Kidney tubule cell (primary cell): ENCODE measurements at places on chromosomes 13 and 19.

- peak; percentile 1 for DNase-seq
Observed at GRCh38 chr13:91313103-91313502, 34.4 kb upstream of the MIR17HG start.

DNA sequence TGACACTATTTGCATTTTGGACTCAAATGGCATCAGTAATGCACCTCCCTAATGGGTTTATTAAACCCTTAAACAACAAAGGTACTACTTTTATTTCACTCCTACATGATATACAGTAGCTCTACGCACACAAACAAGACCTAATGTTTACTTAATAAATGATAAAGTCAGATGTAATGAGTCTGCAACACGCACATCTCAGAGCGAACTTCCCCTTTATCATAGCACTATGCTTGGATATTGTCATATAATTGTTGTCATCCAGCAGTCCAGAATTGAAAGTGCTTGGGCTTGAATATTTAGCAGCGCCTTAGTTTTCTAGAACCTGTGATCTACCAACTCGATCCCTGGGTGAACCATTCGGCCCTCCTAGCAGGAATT is 772 bp downstream of the PARP4 start:
- DNase-seq = no peak

DNA sequence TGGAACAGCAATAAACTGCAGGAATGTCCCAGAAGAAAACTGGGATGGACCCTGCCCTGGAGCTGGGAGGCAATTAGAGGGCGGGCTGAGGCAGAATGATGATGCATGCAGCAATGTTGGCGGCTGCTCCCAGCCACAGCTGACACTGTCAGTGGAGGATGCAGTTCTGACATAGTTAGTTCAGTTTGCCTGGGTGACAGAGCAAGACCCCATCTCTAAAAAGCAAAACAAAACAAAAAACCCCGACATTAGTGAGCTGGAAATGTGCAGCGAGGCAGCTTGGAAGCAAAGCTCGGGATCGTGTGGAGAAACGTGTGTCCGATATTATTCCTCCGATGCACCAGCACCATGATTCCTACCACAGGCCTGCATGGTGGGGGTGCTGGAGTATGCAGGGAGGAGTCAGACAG is 110.1 kb upstream of the UQCRFS1 start:
- no peak for DNase-seq

DNA sequence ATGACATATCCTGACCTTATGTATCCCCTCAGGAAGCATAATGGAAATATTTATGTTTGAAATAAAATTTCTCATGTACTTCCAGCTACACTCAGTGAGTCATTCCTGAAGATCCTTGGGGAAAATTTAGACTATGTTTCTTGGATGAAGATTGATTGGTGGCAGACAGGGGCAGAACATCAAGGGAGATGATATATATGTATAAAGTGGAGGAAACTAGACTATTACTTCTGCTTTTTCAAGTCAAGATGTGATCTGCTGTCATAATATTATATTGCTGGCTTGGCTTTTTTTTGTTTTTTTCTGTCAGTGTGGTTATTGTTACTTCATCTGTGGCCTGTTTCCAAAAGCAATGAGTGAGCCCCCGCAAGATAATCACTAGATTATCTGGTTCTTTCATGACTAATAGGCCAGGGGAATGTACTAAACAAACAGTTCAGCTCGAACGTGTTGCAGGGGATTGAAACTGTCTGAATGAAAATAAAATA is 87.2 kb upstream of the TNFSF11 start:
- DNase-seq = peak; percentile 54

GRCh38 chr13:106499896-106500295 is 35.6 kb downstream of the EFNB2 start:
- no peak for DNase-seq

DNA sequence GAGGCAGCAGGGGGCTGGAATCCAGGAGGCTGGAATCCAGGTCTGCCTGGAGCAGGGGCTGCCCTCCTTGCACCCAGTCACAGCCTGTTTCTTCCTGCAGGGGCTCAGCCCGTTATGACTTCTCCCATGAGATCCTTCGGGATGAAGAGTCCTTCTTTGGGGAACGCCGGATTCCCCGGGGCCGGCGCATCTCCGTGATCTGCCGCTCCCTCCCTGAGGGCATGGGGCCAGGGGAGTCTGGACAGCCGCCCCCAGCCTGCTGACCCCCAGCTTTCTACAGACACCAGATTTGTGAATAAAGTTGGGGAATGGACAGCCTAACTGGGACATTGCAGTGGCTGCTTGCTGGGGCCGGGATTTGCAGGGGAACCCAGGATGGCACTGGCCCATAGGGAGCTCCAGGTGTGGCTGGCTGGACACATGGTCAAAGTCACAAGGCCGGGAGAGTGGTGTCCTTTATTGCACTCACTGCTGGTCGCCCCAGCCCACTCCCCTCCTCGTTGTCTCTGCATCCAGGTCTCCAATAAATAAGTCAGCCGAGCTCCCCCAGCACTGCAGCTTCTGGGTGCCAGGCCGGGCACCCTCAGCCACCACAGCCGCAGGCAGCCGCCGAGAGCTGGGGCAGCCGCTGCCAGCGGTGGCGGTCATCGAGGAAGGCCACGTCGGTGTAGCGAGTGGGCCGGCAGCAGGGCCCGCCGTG is 872 bp downstream of the PSPN start:
- DNase-seq = no peak

DNA sequence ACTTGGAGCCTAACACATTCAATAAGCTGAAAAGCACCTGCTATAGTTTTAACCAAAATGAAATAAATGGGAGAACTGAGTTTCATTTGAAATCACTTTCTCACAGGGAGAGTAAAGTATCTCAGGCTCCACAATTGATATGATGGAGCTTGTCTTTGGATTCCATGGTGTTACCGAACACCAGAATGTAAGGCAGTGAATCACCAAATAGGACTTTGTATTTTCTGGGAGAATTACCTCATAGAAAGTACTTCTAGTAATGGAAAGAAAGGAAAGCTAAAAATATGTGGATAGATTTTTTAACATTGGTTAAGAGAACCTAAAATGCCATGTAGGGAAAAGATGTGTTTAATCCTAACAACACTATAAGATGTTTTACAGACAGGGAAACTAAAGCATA is 123.6 kb downstream of the NALCN start:
- DNase-seq = no peak

- DNase-seq = no peak
Observed at GRCh38 chr13:100470866-100471505, 117.6 kb downstream of the GGACT start.

DNA sequence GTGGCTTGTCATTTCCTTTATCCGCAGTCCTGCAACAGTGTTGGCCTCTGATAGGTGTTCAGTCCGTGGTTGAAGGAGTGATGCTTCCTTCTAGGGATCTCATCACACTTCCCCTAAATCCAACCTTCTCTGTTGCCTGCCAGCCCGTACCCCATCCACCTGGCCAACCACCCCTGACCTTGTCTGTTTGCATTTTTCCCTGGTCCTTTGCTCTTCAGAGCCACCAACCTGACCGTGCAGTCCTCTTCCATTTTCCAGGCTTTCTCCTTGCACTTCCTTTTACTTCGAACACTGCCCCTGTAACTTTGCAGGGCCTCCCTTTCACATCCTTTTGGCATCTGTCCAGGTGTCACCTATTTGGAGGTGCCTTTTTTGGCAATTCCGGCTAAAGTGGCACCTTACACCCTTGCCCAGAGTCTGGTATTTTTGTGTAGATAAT is 696 bp downstream of the ZNF460 start:
- DNase-seq = peak; percentile 47

DNA sequence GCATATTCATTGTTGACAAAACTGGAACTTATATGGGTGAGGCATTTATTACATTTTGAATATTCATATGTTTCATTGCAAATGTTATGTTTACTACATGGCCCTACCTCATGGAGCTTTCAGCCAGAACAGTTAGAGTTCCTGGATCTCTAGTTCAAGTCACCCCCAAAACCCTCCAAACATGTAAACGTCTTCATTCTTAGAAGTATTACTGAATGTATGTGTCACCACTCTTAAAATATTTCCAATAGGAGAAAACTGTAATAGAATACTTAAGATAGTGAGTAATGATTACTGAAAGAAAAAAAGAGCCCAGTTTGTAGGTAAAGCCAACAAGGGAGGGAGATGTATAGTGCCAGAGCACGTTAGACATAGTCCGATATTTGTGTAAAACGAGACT is 23.5 kb downstream of the URI1 start:
- peak; percentile 17 for DNase-seq

- no peak for DNase-seq
Observed at GRCh38 chr13:20977394-20977793, 74.8 kb upstream of the XPO4 start.

GRCh38 chr13:80717776-80718175 is 376.9 kb upstream of the SPRY2 start:
- DNase-seq = no peak

- peak; percentile 75 for DNase-seq
Observed at GRCh38 chr13:70090036-70090723, 17.4 kb upstream of the ATXN8OS start.

DNA sequence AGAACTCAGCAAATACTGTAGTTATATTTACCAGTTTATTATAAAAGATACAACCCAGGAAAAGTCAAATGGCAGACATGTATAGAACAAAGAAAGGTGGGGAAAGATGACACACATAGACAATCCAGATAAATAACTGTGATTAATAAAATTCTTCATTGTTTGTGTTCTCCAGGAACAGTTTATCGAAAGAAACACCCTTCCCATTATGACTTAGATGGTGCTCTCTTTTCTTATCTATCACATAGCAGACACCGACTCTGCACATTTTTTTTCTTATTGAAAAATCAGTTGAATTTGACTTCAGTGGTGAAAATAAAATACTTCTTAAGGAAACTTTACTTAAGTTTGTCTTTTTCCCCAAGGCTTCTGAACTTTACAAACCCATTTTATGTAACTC is 6.2 kb downstream of the ZNF708 start:
- DNase-seq = no peak

DNA sequence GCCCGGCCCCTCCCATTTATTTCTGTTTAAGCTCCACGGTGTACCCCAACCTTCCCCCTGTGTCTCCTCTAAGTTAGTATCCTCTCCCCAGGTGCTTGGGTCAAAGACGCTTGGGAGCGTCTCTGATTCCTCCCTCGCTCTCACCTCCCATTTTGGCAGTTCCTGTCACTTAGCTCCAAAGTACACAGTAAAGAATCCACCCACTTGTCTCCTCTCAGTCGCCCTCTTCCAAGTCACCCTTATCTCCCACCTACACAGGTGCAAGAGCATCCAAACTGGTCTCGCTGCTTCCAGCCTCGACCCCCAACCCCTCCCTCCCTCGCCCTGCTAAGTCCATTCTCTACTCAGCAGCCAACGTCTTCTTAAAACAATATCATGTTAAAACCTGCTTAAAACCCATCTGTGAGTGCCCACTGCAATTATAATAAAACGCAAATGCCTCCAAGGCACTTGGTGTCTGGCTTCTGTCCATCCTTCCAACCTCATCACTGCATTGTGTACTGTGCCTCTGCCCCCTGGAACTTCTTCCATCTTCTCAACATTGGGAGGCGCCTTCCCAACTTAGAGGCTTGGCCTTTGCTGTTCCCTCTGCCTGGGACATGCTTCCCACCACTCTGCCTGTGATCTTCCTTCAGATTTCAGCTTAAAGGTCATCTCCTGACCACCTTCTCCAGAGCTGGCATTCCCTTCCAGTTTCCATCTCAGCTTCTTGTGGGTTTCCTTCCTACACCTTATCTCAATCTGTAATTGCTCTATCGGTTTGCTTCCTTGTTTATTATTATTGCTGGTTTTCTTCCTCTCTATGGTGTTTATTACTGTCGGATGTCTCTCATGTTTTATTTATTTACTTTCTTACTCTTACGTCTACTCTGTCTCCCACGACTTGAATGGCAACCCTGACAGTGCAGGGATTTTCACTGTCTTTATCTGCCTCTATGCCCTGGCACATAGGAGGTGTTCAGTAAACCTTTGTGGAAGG is 9.5 kb upstream of the KLK14 start:
- no peak for DNase-seq

DNA sequence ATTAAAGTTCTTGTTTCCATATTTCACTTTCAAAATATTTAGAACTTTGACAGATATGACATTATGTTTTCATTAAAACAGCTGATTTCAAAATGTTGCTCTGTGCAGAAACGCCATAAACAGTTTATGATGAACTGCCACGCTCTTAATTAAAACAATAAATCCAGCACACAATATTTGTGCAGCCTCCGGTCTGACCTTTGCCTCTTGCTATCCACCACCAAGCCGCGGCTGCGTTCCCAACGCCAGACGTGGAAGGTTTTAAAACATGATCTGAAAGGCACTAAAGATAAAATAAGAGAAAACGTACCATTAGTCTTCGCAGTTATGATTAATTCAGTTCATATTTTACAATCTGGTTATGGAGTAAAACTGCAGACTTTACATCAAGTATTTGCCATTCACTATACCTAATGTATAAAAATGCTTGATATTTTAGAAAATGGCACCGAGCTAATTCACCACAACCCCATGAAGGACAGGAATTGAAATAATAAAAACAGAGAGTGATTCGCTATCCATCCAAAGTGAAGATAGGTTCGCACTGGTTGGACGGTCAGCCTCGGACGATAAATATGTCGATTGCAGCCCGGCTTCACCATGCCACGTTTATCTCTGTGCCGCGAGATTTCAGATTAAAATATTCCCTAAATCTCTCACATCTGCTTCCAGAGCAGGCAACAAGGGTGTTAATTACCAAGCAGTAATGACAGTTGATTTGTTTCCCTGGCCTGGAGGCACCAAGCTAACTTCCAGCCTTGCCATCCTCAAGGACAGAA is 103.3 kb upstream of the ZNF507 start:
- no peak for DNase-seq

- DNase-seq = no peak
Observed at GRCh38 chr19:3577723-3578344, 5.1 kb downstream of the HMG20B start.

DNA sequence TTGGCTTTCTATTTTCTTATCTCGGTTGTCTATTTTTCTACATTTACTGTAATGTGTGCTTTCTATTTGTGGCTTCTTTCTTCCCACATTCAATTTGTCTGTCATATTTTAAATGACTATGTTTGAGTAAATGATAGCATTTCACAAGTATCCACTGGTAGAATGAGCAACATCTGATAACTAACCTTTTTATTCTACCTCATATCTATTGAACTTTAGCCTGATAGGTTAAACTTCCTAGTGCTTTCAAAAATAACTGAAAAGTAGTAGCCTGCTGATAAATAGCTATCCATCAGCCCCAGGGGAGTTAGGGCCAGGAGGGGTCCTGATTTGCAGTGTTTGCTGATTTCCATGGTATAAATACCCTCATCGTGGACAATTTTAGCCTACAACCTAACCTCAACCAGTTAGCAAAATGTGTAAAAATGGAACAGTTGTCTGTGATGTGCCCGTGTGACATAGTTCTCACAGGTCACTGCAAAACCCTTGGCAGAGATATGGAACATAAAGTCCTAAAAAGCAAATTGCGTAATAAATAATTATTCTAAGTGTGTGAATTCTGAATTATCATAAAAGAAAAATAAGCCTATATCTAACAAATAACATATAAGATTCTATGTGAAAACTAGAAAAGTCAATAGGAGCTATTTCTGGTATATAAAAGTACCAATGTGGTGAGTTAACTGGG is 32.1 kb downstream of the KCTD12 start:
- no peak for DNase-seq
